CD4-positive, alpha-beta T cell treated with Interleukin-10 for 1 hour (primary cell): ENCODE measurements at places on chromosomes 2 and 18.

DNA sequence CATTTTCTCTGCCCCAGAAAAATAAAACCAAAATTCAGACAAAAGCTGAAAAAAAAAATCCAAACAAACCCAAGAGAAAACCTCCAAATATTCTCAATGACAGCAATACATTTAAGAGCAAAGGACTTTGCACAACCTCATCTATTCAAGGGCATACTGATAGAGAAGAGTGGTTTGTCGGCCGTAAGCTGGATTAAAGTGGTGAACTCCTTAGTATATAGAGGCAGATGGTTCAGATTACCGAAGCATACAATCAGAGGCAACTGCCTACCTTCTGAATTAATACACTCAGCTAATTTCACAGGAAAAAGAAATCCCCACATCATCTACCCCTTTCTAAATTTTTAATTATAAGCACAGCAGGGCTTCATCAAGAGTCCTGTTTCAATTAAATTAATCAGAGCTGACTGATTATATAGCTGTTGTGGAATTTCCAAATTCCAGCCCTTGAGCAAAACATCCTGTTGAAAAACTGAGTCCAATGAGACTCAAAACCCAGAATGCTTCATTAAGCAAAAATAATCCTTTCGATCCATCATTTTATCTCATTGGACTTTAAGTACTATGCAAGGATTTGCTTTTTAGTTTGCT is at the start of gene CPLX4:
CPLX4 (minus strand) TSS at position 190 of the 591 bp plus-strand sequence; CDS start at position 3, 187 bp downstream.
- no peak for DNase-seq

GRCh38 chr2:36633470-36634092 is 35.6 kb upstream of the FEZ2 start:
- DNase-seq, result no peak

DNA sequence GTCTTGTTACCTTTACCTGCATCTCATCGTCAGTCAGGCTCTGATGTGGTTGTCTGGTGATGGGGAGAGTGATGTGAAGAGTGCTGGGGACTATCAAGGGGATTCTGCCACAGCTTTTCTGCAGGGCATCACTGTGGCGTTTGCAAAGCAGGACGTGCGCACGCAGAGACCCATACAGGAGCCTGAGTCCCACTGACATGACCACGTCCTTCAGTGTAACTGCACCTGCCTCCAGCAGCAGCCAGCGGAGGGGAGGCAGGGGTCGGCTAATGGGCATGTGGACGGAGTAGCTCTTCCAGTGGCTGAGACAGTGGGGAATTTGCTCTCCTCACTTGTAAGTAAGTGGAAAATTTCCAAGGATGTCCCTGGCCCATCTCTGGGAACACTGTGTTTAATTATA is 6.5 kb downstream of the ALKAL2 start:
- DNase-seq, result no peak

DNA sequence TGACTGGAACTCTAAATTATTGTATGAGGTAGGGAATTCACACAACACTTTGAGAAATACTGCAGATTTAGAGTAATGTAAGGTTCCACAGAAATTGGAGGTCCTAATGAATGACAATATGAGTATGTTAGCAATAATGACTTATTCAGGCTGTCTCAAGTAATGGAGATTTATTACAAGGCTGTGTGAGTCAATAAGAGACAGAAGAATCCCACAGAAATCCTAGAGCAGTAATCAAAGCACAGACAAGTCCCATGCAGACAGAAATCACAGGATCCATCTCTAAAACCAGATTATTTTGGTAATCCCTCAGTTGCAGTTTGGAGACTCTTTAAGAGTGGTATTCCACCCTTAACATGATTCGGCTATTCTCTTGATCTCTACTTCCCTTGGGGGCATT is 83.6 kb downstream of the FAM161A start:
- no peak for DNase-seq

GRCh38 chr2:37636381-37637066 is 34.9 kb downstream of the CDC42EP3 start:
- DNase-seq, result no peak

DNA sequence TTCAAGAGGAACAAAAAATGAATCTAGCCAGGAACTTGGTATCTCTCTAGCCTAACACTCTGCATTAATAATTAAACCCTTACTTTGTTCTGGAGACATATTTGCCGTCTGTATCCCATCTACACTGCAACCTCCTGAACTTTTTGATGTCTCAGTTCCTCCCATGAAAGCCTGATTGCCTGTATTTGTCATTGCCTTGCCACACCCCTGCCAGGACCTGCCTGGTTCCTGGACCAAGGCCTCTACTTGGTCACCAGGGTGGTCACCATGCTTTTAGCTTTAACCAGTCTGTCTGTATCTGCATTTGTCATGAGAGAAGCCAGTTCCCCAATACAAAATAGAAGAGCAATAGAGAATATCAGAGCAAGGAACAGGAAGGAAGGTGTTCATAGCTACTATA is 58.8 kb upstream of the NOL4 start:
- no peak for DNase-seq

- no peak for DNase-seq
These were observed 163.9 kb downstream of the MAIP1 start for GRCh38 chr2:200119236-200119635.

- no peak for DNase-seq
These were observed 377.0 kb downstream of the DCC start for GRCh38 chr18:52716973-52717372.

- no peak for DNase-seq
These were observed 15.4 kb upstream of the SLC9A2 start for GRCh38 chr2:102603904-102604303.

- no peak for DNase-seq
These were observed 323.4 kb downstream of the CDH19 start for GRCh38 chr18:66280470-66280869.

DNA sequence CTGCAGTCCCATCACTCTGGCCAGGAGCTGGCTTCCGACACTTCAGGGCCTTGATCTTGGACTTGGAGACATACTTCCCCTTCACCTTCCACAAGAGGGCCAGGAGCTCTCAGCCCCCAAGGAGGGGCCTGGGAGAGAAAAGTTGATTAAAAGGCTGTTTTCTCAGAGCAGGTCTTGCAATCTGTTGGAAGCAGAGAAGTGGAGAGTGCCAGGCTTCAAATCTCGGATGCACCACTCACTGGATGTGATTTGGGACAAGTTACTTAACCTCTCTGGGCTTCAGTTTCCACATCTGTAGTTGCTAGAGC is 255.3 kb downstream of the CYP26B1 start:
- DNase-seq, result no peak

DNA sequence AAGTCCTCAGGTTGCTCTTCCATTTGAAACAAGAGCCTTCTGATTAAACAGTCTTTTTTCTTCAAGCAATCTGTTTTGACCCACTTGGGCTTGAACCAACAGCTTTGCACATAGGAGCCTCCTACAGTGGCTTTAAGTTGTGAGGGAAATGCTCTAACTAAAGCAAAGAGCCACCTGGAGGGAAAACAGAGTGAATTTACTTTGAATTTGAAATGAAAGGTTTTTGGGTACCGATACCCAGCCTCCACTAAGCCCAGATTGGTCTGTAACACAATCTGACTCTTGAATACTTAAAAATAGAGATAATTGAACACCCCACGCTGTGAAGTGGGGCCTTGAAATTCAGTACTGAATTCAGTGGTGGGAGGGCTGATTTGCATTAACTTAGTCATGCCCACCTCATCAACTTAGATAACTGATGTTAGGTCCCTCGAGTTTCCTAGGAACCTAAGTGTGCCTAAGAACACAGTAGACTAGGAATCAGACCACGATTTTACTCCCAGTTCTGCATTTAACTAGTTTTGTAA is 56.3 kb upstream of the ACVR1C start:
- DNase-seq, result no peak

DNA sequence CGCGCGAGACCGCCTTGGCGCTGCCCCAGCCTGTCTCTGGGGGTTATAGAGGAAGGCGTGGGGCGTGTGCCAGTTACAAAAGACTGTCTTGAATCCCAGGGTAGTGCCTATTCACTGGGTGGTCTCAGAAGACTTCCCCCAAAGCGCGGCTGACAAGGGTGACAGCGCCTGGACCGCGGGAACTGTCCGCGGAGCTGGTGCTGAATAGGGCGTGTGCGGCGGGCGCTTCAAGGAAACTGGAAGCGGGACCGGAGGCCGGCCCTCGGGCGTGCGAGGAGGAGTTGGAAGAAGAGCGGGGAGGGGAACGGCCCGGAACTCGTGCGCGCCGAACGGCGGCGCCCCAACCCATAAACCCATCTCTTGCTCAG is 2.3 kb downstream of the EGR4 start:
- DNase-seq, result peak; percentile 60

DNA sequence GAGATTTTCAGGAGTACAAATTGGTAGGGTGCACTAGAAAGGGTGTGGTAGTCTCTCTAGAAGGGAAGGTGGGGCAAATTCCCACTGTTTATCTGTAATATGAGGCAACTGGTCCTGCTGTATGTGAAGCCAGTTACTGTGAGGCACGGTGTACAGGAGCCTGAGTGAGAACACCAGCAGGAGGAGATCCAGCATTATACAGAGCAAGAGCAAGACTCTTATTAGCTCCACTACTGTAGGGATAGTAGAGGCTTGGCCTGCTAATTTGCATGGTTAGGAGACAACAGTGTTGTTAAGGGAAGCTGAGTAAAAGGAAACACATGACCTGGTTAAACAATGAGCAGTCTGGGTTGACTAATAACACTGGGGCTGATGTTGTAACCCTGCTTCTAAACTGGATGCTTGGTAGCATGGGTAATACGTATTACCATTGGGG is 76.3 kb upstream of the WDSUB1 start:
- no peak for DNase-seq

- no peak for DNase-seq
These were observed 10.9 kb downstream of the TMEM87B start for GRCh38 chr2:112065966-112066365.

- DNase-seq, result no peak
These were observed 39.1 kb upstream of the B3GNT7 start for GRCh38 chr2:231356466-231356844.

- DNase-seq, result no peak
These were observed 61.9 kb upstream of the HK2 start for GRCh38 chr2:74772046-74772445.

- no peak for DNase-seq
These were observed 11.7 kb downstream of the ACSL3 start for GRCh38 chr2:222872551-222872950.

DNA sequence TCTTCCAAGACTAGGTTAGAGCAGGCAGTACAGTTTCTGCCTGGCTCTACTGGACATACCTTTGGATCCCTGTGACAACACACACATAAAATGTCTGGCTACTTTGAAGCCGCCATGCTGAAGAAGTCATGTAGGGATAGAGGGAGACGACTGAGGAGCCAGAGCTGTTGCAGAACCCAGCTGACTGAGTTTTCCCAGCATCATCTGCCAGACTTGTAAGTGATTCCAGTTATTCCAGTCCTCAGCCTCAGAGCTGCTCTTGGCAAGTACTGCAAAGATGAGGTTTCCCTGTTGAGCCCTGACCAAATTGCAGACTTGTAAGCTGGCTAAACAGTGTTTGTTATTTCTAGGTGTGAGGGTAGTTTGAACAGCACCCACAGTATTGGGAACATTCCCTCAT is 31.5 kb upstream of the TSPYL6 start:
- DNase-seq, result no peak

DNA sequence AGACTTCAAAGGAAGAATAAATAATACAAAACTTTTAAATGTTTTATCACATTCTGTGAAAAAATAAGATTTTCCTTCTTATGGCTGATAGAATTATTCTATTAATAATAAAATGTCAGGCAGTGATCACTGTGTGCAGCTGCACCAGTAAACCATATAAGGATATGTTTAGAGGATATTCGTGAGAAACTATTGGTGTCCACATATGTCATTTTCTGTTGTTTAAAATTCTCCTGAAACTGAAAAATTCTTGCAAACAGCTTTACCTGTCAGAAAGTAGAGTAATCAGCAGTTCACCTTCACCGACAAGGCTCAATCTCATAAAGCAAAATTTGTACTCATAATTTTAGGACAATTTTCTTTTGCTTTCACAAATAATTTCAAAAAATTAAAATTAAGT is 170.1 kb upstream of the KCNH7 start:
- DNase-seq, result no peak

DNA sequence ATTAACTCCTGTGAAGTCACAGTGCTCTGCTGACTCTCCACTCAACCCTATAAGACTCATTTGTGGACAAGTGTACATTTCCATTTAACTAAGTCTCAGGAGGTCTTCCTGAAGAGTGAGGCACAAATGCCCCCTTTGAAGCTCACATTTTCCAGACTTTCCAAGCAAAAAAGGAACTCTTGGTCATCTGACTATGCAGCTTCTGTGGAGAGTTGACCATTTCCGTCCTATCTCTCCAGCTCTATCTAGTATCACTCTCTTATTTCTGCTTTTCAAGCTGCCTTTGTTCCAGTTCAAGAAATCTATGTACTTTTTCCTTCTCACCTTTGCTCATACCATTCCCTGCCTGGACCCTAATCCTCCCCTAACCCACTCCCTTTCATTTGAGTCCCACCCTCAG is 77.0 kb downstream of the ANTXR1 start:
- no peak for DNase-seq

DNA sequence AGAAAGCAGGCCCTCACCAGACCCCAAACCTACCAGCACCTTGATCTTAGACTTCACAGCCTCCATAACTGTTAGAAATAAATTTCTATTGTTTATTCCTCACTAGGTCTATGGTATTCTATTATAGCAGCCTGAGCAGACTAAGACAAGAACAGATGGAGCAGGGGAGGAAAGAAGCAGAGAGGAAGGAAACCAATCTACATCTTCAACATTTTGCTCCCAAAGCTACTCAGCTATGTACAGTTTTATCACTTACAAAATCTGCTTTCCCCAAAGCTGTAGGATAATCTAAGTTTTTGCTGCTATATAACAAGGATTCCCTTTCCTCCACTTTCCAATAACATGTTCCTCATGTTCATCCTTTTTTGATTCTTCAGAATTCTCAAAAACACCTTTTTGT is 274.4 kb upstream of the CHAC2 start:
- no peak for DNase-seq

DNA sequence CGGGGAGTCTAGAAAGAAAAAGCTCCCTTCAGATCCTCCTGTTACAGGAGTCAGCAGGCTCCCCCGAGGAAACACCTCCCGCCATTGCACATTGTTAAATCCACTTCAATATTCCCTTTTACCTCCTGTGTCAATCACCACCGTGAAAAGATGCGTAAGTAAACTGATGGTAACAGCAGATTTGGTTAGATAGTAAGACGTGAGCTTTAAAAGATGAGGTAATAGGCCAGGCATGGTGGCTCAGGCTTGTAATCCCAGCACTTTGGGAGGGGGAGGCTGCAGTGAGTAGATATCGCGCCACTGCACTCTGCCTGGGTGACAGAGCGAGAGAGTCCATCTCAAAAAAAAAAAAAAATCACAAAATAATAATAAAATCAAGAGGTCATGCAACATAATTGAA is 15.2 kb upstream of the NCL start:
- DNase-seq, result no peak

- no peak for DNase-seq
These were observed 470.4 kb upstream of the ACVR2A start for GRCh38 chr2:147374423-147374811.

GRCh38 chr2:207248702-207249377 is 83.1 kb upstream of the KLF7 start:
- DNase-seq, result no peak

- no peak for DNase-seq
These were observed 657.1 kb upstream of the SOX11 start for GRCh38 chr2:5035057-5035488.

- DNase-seq, result peak; percentile 78
These were observed 54.9 kb downstream of the EXOC6B start for GRCh38 chr2:72770879-72771461.

GRCh38 chr2:163138947-163139346 is 300.4 kb upstream of the KCNH7 start:
- DNase-seq, result no peak
